ENCODE measurements at places on chromosomes 13 and 19.

DNA sequence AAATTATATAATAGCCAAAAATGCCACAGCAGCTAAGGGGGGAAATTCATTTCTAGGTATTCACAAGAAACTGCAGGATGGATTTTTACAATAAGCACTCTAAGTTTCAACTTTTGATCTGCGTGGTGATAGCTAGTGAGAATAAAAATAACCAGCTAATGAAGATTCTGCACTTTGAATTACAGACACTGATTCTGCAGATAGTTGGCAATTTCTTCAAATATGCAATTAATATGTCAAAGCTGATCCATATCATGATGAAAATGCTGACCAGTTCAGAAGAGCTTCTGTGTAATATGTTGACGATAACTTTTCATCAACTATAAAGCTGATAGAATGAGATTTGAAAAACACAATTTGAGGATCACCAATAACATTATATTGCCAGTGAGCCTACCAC lies 1272.9 kb downstream of the EFNB2 start:
- no peak for DNase-seq

DNA sequence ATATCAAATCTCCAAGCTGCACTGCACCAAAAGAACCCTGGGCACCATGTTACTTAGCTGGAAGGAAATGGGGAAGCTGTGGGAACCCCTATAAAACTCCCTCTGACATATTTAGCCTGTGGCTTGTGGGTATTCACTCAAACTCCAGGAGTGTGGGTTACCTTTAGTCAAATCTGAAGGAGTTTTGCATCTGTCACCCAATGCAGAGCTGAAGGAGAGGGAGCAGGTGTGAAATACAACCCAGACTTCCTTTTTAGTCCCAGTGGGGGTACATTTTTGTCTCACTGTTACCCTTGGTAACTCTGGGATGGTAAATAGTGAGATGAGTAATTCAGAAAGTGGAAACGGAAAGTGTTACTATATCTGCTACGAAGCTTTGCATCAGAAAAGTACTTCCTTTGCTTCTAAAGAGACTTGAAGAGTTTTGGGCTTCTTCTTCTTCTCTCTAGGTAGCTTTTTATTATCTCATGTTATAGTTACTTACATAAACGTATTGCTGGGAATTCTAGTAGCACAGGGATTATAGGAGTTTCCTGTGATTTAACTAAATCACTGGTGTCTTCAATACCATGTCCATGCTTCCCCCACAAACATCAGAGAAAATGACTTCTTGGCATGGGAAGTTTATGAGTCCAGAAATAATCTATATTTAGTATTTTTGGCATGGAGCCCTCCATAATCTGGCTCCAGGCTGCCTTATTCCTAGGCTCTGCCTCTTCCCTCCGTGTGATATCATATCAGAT lies 105.9 kb downstream of the AKAP11 start:
- peak; percentile 51 for DNase-seq

GRCh38 chr13:41654796-41655195 lies 197.4 kb downstream of the RGCC start:
- no peak for DNase-seq

- DNase-seq, result no peak
Measured at GRCh38 chr13:33185853-33186252, 99.7 kb downstream of the STARD13 start.

DNA sequence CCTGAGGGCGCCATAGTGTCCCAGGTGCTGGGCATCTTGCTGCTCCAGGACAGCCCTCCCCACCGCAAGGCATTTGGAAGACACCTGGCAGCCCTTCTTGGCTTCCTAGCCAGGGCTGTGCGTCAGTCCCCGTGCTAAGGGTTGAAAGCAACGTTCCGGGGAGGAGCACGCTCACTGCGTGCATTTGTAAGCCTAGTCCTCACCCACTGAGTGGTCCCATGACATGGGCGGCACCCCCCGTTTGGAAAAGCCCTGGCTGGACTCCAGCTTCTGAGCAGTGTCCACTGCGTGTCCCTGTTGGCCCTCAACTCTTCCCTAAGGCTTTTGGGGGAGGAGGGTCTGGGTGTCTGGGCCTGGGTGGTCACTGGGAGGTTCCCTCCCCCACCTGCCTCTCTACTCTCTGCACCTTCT lies 76.3 kb upstream of the GPR183 start:
- DNase-seq, result no peak

- no peak for DNase-seq
Measured at GRCh38 chr13:67438465-67438864, 208.3 kb upstream of the PCDH9 start.

DNA sequence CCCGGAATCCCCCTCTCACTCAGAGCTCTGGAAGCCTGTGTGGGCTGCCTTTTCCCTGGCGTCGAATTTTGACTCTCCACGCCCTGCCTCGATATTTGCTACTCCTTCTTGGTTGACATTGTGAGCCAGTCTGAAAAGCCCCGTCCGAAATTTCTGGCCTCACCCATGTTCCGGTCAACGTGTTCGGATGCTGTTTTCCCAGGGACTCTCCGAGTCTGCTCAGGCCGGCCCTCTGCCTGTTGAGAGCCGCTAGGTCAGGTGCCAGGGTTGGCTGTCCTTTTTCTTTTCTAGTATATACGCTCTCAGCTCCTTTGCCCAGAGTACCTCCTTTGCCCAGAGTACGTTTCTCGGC lies 6.8 kb upstream of the DGKH start:
- DNase-seq, result no peak

GRCh38 chr13:75180805-75181455 lies 301.0 kb downstream of the TBC1D4 start:
- DNase-seq, result no peak

DNA sequence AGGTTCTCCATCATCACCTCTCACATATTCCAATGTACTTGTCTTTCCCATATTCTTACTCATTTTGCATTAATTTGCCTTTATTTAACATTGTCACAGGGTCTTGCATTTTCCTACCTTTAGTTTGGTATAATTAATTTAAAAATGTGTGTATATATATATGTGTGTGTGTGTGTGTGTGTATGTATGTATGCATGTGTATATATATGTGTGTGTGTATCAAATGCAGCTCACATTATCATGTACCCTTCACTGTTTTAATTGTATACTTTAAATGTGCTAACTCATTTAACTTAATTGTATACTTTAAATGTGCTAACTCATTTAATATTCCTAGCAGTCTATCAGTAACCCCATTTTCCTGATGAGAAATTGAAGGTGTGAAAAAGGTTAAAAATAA lies 104.5 kb downstream of the PCDH9 start:
- no peak for DNase-seq

DNA sequence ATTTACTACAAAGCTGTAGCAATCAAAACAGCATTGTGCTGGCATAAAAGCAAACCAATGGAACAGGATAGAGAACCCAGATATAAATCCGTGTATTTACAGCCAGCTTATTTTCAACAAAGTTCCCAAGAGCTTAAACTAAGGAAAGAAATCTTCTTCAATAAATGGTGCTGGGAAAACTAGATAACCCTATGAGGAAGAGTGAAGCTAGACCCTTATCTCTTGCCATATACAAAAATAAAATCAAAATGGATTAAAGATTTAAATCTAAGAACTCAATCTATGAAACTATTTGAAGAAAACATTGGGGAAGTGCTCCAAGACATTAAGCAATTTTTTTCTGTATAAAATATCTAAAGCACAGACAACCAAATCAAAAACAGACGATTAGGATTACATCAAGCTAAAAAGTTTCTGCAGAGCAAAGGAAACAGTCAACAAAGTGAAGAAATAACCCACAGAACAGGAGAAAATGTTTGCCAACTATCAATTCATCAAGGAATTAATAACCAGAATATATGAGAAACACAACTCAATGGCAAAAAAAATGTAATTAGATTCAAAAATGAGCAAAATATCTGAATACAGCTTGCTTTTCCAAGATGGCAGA lies 480.7 kb downstream of the LMO7 start:
- no peak for DNase-seq

GRCh38 chr19:5915782-5916165 lies 1.7 kb downstream of the CAPS start:
- no peak for DNase-seq

- DNase-seq, result no peak
Measured at GRCh38 chr13:111117961-111118360, 2.9 kb downstream of the ARHGEF7 start.

- no peak for DNase-seq
Measured at GRCh38 chr13:100154842-100155416, 66.0 kb downstream of the PCCA start.

GRCh38 chr13:75830842-75831241 lies 194.7 kb downstream of the LMO7 start:
- no peak for DNase-seq

DNA sequence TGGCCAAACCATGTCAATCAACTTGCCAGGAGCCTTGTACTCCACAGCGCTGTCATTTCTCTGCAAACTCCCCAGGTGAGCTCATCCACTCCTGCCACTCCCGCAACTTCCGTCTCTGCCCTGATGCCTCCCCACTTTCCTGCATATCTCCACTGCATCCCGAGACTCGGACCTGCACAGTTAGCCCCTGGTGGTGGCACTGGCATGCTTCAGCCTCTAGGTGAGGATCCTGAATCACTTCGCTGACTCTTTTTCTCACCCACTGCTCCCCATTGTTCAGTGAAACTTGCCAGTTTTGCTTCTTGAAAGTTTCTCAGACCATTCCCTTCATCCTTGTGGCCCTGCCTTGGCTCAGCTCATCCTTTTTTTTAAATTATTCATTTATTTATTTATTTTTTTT lies 3.4 kb upstream of the CTU1 start:
- DNase-seq, result no peak

- no peak for DNase-seq
Measured at GRCh38 chr13:50125304-50125553, 110.0 kb downstream of the KCNRG start.

- DNase-seq, result no peak
Measured at GRCh38 chr13:70856711-70857110, 748.5 kb upstream of the KLHL1 start.

DNA sequence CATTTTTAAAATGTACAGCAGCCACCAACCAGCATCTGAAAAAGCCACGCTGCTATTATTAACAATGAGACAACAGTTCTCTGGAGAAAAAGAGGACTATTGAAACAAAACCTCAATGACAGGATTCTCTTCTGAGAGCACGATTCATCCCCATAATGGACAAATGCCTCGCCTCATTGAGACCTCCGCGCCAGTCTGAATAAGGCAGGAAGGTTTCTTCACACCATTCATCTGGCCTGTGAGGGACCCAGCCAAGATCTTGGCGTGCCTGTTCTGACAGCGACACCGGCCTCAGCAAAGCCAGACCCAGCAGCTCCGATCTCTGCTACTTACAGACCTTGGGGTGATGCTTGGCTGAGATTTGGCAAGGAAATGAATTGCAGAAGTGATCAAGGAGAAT lies 14.8 kb downstream of the SMIM7 start:
- DNase-seq, result no peak

GRCh38 chr13:27679396-27679795 lies 57.7 kb downstream of the POLR1D start:
- no peak for DNase-seq

DNA sequence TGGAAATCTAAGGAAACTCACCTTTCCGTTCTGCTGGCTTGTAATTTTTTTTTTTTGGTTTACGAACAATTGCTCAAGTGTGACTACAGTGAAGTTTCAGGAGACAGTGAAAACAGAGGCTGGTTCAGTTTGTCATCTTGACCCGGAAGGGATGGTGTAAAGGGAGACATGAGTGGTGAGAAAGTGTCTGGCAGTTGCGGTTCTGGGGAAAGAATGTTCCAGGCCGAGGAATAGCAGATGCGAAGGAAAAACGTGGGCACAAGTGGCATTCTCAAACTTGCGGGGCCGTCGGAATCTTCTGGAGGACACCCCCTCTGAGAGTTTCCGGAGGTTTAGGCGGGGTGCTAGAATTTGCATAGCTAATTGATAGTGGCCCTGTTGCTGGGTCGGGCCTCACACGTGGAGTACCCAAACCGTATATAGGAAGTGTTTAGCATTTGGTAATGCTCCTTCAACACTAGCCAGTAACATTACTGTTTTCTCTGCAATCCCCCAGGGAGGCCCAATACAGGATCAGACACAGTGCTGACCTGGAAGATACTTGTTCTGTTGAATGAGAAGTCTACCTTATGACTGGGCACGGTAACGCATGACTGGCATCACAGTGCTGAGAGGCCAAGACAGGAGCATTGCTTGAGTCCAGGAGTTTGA lies 2.8 kb upstream of the TNFSF9 start:
- no peak for DNase-seq

DNA sequence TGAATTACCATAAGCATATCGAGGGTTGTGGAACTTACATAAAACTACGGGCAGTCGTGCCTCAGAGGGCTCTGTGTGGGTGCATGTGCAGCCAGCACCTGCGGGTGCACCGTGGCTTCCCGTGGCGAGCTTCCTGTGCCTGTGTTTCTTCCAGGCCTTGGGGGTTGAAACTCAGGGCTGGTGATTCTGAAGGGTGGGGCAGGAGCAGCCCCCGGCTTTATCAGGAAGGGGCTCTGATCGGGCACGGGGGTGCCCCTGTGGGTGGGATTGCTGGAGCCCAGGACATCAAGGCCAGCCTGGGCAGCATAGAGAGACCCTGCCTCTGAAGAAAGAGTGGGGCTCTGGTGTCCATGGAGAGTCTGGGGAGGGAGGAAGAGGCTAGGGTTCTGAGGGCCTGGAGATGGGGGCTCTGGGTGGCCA lies 11.1 kb downstream of the ATP4B start:
- no peak for DNase-seq

GRCh38 chr19:56167064-56167578 lies 8.7 kb upstream of the GALP start:
- no peak for DNase-seq

DNA sequence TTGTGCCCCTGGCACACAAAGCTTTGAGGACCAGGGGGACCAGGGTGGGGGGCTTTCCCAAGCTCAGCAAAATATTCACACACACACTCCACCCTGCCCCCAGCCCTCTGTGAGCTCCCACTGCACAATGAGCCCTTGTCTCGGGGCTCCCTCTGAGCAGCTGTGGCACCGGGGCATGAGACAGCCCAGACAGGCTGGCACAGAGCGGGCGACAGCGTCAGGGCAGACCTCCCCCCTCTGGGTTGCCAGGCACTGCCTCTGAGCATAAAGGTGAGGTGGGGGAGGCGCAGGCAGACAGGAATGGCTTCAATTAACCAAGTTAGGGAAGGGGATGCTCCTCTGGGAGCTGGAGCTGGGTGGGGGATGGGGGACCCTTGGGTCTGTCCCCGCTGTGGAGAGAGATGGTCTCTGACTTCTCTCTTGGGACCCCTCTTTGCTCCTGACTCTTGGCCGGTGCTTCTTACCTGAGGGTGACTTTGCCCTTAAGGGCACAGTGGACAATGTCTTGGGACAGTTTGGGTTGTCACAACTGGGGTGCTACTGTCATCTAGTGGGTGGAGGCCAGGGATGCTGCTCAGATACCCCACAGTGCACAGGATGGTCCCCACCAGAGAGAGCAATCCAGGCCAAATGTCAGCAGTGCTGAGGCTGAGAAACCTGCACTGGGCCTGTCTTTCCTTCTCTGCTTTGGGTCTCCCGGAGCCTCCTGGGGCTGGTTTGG lies 30.3 kb downstream of the LYL1 start:
- DNase-seq, result no peak

GRCh38 chr19:43519436-43520088 lies 7.4 kb downstream of the ETHE1 start:
- peak; percentile 83 for DNase-seq
